ENCODE measurements at places on chromosomes 3 and 15.

- DNase-seq: no peak
Observed at GRCh38 chr15:56094171-56094570, 100.8 kb upstream of the NEDD4 start.

DNA sequence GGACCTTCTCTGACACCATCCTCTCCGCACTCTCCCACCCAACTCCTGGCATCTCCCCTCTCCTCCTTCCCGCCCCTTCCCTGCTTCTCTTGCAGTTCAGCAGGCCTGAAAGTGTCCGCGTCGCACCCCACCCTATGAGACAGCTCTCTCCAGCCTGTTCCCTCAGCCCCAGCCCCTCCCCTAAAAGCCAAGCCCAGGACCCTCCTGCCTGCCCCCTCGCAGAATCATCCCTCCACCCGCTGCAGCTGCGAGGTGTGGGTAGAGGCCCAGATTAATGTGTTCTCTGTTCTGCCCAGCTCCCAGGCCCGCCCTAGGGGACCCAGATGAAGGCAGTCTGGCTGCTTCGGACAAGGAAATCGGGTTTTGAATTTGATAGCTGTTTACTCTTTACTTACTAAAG, 410 bp downstream of the PRR23E start:
- no peak for DNase-seq

DNA sequence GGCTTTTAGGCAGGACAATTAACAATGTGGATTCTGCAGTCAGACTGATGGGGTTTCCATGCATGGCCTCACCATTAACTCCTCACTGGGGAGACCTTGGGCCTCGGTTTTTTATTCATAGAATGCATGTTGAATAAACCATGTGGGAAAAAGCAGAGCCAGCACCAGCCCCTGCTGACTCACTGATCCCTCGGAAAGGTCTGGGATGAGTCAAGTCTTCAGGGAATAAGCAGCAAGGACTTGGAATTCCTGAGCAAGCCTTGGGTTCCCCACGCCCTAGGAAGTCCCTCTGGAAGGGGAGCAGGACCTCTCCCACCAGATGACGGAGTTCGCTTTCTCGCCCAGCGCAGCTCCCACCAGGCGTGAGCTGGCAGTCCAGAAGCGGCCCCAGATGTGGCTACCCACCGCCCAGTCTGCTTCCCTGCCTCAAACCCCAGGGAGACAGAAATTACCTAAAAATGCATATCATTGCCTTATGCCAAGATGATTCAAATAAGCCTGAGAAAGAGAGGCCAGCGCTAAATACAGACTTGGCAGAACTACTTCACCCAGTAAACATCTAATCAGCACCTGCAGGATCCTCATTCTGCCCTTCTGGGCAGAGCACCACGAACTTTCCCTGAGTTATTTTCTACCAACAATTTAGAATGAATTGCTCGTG, 45.4 kb downstream of the BTD start:
- DNase-seq: no peak

DNA sequence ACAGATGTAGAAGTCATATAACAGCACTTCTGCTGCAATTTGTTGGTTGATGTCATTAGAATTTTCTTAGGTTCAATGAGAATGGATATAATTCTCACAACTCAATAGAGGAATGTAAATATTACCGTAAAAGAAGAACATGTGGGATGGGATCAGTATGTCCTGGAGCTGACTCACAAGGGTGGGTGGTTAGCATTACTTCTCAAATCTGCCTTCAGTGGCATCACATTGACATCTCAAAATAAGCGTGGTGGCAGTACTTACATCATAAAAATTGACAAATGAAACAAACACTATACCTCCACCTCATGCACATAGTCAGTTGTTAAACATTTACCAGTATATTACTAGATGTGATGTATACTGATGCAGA, 1068.0 kb upstream of the CADM2 start:
- no peak for DNase-seq

DNA sequence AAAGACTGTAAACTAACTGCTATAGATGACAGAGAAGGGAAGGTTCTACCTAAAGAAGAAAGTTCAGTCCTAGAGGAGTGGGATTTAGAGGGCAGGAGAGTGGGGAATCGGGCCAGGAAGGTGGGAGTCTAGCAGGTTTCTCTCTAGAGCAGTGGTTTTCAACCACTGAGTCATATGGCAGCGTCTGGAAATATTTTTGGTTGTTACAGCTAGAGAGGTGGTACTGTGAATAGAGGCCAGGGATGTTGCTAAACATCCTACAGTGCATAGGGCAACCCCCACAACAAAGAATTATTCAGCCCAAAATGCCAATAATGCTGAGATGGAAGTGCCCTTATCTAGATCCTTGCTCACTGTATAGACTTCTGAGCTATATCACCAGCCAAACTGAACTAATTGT, 28.7 kb downstream of the ATP1B3 start:
- no peak for DNase-seq

DNA sequence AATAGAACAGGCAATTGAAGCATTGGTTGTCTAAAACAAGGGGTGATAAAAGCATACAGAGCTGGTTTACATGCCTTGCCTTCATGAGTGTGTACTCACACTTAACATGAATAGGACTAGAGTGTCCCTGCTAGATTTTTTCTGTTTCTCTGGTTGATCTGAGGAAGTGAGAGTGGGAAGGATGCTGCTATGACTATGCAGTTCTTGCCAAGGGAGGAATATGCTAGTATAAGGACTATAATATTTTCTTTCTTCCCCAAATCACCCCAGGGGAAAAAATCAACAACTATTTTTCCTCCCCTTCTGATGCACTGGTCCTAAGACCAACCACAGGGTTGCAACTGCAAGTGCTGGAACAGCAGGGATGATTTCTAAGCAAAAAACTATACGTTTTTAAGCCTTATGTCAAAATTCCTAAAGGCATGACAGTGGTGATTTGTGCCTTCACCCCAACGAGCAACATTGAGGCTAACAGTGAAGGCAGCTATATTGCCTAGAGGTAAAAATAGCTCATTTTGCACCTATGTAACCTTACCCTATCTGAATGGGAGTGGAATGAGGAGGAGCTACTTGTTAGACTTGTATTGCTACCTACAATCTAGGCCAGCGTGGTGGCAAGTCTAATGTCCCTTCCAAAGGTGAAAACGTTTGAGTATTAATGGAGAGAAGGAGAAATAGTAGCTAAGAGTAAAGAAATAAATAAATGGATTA, 33.5 kb upstream of the USP8 start:
- DNase-seq: no peak

DNA sequence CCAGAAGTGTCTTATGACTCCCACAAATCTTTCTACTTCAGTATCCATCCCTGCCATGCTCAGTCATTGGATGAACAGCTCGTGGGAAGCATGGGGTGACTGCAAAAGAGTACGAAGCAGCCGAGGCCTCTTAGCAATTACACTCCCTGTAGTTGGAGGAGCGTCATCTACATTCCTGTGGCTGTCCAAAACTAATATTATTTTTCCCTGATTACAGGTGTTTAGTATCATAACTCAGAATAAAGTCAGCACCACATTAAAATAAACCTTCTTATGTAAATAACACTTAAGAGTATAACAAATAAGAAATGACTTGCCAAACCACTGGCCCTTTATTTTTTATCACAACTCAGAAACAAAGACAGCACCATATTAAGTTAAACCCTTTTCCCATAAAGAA, 141.5 kb downstream of the PLOD2 start:
- no peak for DNase-seq

GRCh38 chr15:43792761-43793476, 799 bp downstream of the SERF2 start:
- DNase-seq: no peak

DNA sequence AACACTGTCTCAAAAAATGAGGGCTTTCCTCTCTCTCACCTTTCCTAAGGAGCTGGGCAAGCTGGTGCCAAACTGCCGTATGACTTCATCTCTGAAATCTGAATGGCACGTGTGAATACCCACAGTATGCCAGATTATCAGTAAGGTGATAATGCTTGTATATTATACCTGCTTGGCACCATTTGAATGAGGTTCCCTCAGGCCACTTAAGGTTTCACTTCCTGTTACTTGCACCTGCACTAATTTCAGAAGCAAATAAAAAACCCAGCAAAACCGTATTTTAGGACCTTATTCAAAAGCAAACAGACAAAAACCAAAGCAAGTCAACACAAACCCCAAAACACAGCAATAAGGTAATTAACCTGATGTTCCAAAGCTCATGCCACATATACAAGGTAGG, 19.7 kb downstream of the FOXP1 start:
- no peak for DNase-seq

GRCh38 chr3:15936312-15936711, 138.5 kb upstream of the ANKRD28 start:
- no peak for DNase-seq

DNA sequence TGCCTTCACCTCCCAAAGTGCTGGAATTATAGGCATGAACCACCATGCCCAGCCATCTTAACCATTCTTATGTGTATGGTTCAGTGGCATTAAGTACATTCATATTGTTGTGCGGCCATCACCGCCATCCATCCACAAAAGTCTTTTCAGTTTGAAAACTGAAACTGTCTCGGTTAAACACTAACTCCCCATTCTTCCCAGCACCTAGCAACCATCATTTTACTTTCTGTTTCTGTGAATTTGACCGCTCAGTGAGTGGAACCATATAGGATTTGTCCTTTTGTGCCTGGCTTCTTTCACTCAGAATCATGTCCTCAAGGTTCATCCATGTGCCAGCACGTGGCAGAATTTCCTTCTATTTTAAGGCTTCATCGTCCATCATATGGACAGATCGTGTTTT, 5.8 kb downstream of the MCM2 start:
- no peak for DNase-seq

GRCh38 chr3:61803983-61804382, 242.6 kb downstream of the PTPRG start:
- DNase-seq: no peak

GRCh38 chr15:51262463-51262862, 75.9 kb downstream of the CYP19A1 start:
- no peak for DNase-seq

DNA sequence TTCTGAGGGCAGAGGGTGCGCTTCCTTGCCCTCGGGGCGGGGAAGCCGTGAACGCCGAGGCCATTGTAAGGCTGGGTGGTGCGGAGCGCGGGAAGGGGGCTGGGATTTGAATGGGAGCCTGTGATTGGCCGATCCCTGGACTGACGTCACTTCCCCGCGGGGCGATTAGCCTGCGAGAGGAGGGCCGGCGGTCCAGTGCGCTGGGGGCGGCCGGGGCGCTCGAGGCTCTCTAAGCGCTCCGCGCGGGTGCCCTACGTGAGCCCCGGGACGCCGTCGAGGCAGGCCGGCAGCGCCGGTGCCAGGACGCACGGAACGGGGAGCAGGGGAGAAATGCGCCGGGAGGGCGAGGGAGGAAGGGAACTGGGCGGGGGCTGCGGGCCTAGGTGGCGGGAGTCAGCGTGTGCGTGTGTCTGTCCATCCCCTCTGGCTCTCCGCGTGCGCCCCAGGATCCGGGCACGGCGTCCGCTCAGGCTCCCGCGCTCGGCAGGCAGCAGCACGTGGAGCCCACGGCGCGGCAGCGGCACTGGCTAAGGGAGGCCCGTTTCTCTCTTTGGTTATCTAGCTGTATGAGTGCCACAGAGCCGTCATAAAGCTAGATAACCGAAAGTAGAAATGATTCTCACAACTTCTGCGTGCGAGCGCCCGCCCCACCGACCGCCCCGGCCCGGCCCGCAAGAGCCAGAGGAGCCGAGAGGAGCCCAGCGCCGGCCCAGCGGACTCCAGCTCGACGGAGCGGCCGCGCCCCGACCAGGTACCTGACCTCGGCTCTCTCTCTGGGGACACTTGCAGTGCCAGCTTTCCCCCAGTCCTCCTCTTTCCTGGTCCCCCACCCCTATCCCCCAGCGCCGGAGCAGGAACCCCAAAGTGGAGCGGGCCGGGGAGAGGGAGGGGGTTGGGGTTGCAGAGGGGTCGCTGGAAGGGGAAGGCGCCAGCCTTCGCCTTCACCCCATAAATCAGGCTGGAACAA, 33.1 kb upstream of the POLG start:
- DNase-seq: no peak

- DNase-seq: no peak
Observed at GRCh38 chr15:49094923-49095322, 48.7 kb upstream of the SECISBP2L start.

GRCh38 chr3:126827121-126827520, 123.1 kb downstream of the CHCHD6 start:
- no peak for DNase-seq

- no peak for DNase-seq
Observed at GRCh38 chr15:34588046-34588674, 4.7 kb upstream of the GOLGA8B start.

DNA sequence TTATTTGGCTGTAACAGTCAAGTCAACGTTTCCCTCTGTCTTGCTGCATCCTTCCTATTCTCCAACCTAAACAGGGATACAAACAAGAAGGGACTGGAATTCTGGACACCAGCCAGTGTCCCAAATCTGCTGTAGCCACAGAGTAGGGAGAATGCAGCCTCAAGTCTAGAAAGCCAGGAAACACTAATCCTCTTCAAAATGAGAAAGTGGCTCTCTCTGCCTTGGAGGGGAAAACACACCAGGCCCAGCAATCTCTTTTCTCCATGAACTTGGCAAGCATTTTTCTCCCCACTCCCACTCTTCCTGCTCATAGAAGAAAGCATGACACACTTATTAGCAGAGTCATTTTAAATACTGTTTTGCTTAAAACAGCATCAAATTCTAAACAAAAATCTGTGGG, 781.7 kb downstream of the SQOR start:
- DNase-seq: no peak

GRCh38 chr3:58241306-58242044, 3.9 kb downstream of the ABHD6 start:
- DNase-seq: no peak

DNA sequence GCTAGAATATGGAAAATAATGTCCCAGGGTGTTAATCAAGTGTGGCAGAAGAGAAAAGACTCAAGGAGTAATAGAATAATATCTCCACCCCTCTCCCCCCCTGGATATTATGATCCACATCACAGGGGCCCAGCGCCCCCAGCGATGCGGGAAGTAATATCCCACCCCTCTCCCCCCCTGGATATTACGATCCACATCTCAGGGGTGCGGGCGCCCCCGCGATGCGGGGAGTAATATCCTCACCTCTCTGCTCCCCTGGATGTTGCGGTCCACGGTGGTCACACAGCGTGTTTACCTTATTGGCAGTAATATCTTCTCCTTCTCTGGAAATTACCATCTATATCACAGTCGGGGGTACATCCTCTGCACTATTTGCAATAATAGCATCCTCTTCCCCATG, 97.1 kb upstream of the OSBPL11 start:
- DNase-seq: no peak

DNA sequence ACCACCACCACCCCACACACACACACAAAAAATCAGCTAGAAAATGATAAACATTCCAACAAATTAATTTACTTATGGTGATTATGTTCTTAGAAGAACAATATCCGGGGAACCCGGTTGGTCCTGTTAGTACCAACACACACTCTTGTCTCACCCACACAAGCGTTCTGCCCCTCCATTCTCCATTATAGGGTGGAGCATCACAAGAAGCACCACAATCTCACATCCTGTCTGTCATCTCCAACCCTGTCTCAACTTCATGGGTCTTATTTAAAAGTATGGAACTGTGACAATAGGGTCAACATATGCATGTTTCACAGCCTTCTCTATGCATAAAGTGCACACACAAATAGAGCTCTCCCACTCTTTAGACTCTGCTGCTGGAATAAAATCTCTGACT, 5.6 kb downstream of the GSK3B start:
- DNase-seq: no peak
